ENCODE measurements at places on chromosomes 5 and 9.
A peak's percentile ranks its signal among the peaks of the same experiment; 100 is the strongest.

GRCh38 chr5:154727361-154727760 lies 27.8 kb upstream of the LARP1 start:
- no peak for DNase-seq

- DNase-seq, result no peak
Measured at GRCh38 chr5:109694451-109694891, 4.7 kb downstream of the MAN2A1 start.

DNA sequence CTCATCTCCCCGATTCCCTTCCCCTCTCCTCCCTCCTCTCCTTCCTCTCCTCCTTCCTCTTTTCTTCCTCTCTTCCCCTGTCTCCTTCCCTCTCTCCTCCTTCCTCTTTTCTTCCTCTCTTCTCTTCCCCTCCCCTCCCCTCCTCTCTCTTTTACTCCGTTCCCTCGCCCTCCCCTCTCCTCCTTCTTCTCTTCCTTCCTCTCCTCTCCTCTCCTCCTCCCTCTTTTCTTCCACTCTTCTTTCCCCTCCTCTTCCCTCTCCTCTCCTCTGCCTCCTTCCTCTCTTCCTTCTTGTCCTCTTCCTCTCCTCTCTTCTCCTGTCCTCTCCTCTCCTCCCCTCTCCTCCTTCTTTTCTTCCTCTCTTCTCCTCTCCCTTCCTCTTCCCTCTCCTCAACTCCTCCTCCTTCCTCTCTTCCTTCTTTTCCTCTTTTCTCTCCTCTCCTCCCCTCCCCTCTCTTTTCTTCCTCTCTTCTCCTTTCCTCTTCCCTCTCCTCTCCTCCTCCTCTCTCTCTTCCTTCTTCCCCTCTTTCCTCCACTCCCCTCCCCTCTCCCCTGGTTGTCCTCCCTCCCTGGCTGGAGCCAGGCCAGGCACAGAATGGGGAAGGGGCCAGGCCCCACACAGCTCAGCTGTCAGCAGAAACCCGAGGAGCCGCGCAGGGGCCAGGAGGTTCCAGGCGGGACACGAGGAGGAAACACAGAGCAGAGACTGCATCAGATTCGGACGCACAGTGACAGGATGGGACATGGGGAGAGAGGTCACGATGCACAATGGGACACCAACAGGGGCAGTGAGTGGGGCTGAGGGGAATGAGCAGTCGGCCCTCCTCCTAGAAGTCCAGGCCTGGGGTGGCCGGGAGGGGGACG lies 48.0 kb downstream of the CAMK2A start:
- no peak for DNase-seq

DNA sequence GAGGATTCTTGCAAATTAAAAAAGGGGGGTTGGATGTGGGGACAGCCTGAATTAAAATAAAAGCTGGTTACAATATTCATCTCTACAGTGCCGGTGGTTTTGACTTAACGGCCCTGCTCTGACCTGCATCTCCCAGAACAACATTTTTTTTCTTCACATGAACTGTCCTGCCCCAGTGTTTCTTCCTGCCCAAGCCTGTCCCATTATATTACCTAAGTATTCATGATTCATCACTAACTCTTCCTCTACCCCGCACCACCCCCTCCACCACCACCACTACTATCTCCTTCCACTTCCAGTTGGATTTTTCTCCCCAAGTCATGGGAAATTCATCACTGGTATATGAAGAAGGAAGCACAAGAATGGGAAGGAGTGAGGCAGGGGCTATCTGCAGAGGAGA lies 90.1 kb downstream of the ZFAND5 start:
- DNase-seq, result no peak

DNA sequence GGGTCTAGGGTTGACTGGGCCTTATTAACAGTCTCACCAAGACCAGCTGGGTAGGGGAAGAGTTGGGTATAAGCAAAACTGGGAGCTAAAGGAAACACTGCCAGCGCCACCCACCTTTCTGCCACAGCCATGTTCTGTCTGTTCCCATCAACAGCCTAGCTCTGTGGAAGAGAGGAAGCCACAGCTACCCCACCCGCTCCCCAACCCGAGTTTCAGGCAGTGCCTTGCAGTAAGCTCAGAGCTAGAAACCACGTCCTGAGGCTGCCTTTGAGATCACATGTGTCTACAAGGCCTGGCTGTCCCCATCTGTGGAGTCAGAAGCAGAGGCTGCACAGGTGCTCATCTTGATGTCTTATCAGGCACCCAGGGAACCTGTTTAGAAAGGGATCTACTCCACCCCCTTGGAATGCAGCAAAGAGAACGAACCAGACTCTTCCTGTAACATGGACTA lies 15.3 kb downstream of the HNRNPH1 start:
- peak; percentile 43 for DNase-seq

DNA sequence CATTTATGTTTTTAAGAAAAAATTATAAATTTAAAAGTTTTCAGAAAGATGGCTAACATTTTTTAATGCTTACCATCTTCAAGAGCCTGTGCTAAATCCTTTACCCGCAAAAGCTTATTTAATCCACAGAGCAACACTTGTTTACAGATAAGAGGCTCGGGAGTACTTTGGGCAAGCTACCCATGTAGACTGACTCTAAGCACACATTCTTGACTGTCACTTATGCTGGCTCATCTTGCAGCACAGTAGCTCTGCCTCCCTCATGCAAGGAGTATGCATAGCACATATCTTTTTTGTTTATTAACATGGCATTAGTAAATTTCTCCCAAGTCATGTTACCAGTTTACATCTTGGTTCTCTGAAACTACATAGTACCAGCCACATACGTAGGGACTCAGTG lies 14.7 kb downstream of the SH3RF2 start:
- no peak for DNase-seq

- DNase-seq, result no peak
Measured at GRCh38 chr9:93308158-93308602, 124.2 kb downstream of the WNK2 start.

DNA sequence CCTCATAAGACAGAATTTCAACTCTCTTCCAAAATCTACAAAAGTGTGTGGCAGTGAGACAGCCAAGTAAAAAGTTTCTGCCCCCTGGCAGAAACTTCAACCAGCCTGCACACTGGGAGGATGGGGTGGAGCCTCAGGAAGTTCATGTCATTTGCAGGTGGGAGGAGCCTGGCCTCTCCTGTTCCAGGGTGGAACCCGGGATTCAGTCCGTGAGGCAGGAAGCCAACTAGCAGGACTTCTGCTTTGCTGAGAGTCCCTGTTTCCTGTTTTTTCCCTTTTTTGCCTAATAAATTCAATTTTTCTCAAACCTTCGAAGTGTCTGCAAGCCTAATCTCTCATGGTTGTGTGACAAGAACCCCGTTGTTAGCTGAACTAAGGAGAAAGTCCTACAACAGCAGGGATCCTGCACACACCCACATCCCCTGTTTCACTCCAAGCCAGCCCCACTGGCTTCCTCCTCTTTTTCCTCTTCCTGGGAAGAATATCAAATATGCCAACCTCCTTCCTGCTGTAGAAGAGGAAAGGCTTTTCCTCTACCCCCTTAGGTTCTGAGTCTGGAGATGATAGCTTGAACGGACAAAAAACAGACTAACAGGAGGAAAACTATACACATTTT lies 69.3 kb downstream of the ALDH7A1 start:
- DNase-seq, result no peak

- no peak for DNase-seq
Measured at GRCh38 chr5:7269591-7270274, 126.2 kb upstream of the ADCY2 start.

- DNase-seq, result no peak
Measured at GRCh38 chr9:137141976-137142936, 3.3 kb downstream of the GRIN1 start.

DNA sequence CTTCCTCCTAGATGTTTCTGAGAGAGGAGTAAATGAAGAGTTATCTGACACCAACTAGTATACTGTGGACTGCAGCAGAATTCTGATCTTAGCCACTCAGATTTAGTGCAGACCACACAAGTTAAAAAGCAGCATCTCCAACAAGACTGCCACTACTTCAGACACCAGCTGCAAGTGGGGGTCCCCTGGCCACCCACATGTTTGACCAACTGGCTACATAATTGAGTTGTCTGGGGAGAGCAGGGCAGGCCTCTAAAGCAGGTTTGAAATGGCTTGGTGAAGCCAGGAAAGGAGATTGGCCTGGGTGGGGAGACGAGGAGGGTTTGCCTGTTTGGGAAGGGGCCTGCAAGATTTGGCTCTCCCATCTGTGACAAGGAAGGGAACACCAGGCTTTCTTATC lies 40.5 kb upstream of the FAM81B start:
- no peak for DNase-seq

DNA sequence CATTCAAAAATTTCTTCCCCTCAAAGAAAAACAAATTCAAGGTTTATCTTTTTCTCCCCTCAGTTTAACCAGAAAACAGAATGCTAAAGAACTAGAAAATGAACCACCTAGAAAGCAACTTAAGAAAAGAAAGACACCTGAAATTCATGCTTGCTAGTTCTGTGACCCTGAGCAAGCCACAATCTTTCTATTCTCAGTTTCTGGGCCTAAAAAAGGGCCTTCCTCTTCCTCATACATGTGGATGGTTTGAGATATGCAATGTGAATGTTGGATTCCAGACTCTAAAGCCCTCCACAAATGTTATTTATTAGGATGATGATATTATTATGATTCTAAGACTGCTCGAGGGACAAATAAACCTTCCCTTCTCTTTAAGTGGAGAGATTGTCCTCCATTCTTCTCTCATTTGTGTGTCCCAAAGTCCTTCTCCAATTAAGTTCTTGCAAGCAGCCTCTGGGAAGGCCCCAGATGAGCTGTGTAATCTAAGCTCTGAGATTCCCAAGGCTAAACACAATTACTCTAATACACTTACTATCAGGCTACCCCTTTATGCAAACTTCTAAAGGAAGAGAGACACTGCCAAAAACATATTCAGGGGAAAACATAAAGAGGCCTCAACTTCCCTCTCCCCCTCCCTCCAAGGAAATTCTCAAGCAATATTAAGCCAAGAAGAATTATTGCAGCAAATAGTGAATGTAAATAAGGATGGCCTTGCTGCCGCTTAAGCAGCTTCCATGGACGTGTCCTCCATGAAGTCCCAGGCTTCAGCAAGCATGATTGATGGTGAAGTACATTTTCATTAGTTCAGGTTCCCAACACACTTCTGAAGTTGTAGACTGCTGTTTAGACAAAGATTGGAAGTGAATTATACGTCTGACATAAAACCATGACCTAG lies 80.2 kb downstream of the PRKACG start:
- DNase-seq, result no peak

DNA sequence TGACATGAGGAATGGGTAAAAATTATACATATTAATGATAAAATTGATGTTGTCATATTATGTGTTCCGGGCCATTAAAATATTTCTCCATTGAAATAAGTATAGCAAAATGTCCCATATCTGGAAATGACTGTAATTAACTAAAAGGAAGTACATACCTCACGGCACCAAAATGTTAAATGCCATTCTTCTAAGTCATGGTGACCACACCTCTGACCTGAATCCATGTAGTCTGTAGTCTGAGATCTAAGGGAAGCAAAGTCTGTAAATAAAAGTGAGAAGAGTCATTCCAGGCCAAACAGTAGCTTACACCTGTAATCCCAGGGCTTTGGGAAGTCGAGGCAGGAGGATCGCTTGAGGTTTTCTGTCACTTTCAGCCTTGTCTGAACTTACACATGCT lies 8.7 kb upstream of the GDA start:
- DNase-seq, result no peak

DNA sequence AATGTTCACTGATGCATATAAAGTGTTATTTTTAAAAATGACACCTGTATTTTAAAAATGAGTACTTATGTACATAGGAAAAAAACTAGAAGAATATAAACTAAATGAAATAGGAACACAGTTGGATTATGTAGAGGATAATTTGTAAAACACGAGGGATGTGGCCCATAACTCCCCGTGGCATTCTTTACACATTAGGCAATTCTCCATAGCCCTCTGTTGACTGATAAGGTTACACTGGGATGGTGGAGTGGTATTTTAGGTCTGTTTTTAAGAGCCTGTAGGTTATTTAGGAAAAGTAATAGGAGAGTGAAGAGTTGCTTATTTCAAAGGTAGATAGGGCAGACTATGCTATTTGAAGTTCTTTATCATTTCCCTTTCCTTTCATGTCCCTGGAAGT lies 1.8 kb downstream of the CAVIN4 start:
- DNase-seq, result no peak
